Left renal pelvis (tissue), 4 donors: ENCODE measurements at places on chromosomes 1 and 21. TPM values are rescaled to one million over a fixed set of nuclear protein-coding genes. Genes with fewer than 3 reads are reported as not detected.

The SELENOF gene
- 333 TPM for polyA plus RNA-seq

The C2CD4D gene
- 0.25 TPM for polyA plus RNA-seq

The SMG7 gene
- polyA plus RNA-seq = 75.7 TPM

The RNU1-4 gene
- not detected for polyA plus RNA-seq

The TGFB2 gene
- polyA plus RNA-seq = 20.6 TPM

The SH2D1B gene
- polyA plus RNA-seq = 0.19 TPM

The RPTN gene
- polyA plus RNA-seq = not detected

The HRNR gene
- 0.20 TPM for polyA plus RNA-seq

The MCOLN3 gene
- polyA plus RNA-seq = 16.2 TPM

The LCE3E gene
- not detected for polyA plus RNA-seq

The TMEM200B gene
- 39.1 TPM for polyA plus RNA-seq

The LYPD8 gene
- not detected for polyA plus RNA-seq

The DAB1 gene
- polyA plus RNA-seq = 7.8 TPM

The LRRN2 gene
- 11.1 TPM for polyA plus RNA-seq
